HEK293T (cell line): ENCODE measurements at places on chromosomes 11 and 22.
A peak's percentile ranks its signal among the peaks of the same experiment; 100 is the strongest.

DNA sequence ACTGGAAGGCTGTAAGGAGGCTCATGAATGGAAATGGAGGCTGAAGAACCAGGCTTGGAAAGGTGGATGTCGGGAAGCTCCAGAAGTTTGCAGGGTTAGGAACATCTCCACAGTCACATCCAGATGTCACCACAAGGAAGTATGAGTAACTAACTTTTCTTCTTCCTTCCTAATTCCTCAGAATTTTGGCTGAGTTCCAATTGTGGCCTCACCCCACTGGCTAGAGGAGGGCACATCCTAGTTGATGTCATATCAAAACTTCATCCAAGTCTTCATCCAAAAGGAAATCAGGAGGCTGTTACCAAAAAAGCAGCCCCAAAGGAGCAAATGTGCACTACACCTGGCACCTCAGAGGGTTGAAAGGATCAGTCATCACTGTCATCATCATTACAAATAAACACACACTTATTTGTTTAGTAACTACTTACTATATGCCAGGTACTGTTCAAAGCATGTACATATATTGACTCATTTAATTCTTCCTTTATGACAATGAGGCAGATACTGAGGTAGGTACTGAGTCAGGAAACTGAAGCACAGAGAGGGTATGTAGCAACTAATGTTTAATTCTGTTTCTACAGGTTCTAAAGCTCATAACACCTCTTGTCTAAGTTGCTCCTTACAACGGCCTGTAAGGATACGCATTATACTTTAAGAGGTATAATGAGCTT is 7.3 kb upstream of the PTPN5 start:
- peak; percentile 4 for DNase-seq

DNA sequence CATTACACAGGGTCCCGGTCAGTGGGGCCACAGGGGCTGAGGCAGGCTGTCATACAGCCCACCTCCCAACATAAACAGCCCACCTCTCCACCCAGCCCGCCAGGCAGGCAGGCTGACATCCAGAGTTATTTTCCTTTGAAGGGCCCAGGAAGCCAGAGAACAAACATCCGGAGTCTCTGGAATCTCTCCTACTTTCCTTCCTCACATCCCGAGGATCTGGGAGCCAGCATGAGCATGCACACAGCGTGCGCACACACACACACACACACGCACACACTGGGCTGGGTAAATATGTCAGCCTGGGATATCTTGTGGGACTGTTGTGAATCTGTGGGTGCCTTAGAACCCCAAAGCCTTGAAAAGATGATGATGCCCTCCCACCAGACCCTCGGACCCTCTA is 55.4 kb downstream of the PDE2A start:
- DNase-seq = no peak

GRCh38 chr11:19715373-19715772 is 2.7 kb downstream of the NAV2 start:
- DNase-seq = no peak

DNA sequence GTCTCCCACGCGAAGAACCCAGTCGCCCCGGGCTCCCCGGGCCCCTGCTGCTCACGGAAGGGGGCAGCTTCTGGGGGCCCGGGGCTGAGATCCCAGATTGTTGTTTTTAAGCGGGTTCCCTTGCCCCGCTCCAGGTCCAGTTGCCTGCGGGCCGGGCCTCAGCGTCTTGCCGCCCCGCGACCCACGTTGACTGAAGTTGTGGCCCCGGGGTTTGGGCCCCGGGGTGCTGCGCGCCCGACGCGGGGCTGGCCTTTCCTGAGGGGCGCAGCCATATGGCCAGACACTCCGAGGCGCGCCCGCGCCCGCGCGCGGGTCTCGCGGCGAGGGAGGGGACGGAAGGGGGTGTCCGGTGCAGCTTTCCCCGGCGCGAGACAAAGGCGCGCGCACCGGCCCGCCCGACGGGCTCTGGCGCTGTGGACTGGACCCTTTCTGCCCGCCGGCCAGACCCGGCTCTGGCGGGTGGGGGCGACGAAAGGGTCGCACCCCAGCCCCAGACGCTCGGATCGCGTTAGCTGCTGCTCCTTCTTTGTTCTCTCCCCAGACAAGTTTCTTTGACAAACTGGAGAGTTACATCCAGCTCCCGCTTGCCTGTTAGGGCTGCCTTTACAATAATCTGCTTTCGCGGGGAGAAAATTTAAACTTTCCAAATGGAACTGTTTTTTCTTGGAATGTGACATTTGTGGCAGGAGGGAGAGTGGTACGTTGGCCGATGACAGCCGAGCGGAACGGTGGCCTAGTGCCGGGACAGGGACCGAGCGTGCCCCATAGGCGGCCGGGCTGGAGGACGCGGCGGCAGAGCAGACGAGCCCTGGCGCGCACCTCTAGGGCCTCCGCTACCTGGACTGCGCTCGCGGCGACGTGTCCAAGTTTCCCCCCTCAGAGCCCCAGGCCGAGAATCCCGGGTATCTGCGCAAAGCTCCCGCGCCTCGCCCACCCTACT is 716 bp downstream of the AMOTL1 start:
- no peak for DNase-seq

DNA sequence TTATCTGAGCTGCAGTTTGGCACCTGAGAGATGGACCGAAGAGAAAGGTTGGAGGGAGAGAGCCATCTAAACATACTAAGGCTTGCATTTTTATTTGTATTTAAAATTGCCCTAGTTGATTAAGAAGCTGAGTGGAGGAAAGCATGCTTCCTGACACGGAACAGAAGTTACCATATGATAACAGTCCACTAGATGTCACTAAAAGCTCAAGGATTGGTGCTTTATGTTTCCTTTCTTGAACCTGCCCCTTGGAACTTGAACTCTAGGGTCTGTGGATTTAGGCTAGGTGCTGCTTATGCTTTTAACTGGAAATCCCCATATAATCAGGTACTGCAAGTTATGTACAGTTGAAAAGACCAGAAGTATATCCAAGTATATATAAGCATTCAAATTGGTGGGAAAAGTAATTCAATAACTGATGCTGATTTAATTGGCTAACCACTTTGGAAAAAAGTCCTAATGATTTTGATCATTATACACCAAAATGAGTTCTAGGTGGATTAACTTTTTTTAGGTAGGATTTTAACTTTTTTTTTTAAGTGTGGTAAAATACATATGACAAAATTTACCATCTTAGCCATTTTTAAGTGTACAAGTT is 9.5 kb downstream of the RBMXL2 start:
- DNase-seq = peak; percentile 62

GRCh38 chr11:127056338-127056971 is 55.9 kb upstream of the KIRREL3 start:
- DNase-seq = no peak

DNA sequence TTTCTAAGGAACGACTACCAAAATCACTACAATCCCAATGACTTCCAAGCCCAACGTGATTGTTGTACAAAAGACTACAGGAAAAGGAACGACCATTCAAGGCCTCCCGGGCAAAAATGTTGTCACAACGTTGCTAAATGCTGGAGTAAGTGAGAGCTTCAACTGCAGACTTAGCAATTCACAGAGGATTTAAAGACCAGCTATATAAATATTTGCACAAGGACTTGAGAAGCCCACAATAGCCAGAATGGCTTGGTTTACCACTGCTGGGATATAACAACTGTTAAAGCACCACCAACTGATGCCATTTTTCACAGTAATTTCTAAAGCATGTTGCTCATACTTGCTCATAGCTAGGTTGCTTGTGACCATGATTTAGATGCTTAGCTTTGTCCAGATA is 78.3 kb downstream of the EMSY start:
- DNase-seq = peak; percentile 7

DNA sequence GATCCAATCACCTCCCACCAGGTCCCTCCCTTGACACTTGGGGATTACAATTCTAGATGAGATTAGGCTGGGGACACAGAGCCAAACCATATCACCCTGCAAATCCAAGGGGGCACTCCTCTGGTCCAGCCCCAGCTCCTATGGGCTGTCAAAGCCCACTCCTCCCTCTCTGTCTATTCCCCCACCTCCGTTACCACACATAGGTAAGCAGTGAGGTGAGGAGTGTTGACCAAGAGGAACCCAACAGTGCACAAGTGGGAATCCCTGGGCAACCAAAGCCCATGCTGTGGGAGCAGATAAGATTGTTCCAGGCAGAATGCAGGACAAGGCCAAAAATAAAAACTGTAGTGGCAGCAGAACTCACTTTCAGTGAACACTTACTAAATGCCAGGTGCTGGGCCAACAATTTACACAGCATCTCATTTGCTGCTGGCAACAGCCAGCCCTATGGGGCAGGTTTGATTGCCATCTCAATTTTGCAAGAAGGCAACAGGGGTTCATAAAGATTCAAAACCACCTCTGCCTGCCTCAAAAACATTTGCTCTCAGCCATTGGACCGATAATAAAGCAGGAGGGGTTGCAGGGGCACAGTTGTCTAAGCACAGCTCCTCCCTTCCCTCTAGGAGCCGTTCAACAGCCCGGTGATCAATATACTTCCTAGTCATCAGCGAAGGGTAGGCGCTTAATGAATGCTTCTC is 8.9 kb downstream of the SDF2L1 start:
- no peak for DNase-seq

- DNase-seq = no peak
These were observed 698 bp downstream of the SLC37A4 start for GRCh38 chr11:119030029-119030328.

DNA sequence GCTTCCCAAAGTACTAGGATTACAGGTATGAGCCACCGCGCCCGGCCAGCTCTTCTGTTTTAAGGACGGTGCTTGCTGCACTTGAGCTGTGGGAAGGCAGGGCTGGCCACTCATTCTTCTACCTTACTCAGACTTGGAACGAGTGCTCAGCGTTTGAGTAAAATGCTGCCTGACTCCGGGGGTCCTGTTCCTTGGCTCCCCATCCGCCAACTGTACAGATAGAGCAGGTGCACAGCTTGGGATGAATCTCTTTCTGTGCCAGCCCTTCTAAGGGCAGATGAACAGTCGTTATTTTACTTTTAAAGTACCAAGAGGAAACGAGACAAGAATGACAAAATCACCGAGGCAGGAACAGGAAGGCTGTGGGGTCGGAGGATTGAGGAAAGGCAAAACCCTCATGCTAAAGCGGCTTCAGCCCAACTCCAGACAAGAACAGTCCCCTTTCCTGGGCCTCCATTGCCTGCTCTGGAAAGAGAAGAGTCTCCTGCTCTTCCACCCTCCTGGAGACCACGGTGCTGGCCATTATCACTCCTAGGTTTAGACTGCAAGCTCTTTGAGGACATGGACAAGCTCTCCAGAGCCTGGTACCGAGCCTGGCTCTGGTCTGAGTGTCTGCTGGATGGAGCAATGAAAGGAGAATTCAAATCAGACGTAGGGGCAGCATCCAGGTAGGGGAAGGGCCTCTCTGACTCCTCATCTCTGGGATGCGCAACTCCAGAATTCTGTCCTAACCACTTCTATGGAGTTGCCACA is 1.1 kb upstream of the SUN2 start:
- no peak for DNase-seq

- DNase-seq = no peak
These were observed 6.9 kb downstream of the NFRKB start for GRCh38 chr11:129888451-129888850.

DNA sequence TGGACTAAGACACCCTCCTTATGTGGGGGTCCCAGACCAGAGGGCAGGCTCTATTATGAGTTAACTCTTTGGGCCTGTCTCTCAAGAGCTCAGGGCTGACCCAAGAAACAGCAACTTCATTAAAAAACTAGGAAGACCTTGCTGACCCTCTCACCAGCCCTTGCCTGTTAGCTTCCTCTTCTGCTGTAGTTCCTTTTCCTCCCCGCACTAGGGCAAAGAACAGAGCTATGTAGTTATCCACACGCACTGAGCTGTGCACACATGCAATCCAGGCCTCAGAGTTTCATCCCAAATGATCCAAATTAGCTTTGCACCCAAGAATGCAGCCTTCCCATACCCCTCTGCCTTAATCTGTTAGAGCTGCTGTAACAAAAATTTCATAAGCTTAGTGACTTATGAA is 539.6 kb upstream of the CADM1 start:
- no peak for DNase-seq

DNA sequence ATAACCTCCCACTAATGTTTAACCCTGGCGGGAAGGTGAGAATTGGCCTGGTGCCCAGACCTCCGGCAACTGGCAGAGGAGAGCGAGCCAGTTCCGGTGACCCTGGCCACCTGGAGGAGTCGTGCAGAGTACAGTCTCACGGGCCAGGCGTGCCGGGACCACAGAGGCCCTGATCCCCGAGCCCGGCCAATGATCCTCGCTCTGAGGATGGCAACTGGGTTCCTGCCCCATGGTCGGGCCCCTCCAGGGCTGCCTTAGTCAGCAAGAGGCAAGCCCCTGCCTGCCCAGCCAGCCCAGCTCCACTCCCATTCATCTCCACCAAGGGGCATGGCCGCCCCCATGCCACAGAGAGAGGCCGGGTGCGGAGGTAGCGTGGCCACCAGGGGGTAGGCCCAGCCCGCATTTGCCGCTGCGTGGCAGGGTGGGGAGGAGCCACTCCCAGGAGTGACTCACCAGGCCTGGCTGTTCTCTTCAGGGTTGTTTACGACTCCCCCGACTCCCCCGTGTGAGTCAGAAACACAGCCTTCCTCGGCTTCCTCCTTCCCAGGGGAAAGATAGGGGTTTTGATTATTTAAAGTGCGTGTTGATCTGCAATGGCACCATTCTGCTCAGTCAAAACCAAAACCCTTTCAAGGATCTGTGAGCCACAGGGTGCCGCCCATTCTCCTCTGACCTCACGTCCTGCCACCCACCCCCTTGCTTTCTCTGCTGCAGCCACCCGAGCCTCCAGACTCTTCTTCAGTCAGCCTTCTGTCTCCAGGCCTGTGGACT is at the start of gene SLC25A45:
Gene SLC25A45, minus strand, starts transcription at position 614 of the 771 bp plus-strand sequence. CDS start 695 bp downstream, outside the sequence.
- peak; percentile 78 for DNase-seq

- DNase-seq = no peak
These were observed 1185.1 kb downstream of the BRD1 start for GRCh38 chr22:48642550-48642949.

DNA sequence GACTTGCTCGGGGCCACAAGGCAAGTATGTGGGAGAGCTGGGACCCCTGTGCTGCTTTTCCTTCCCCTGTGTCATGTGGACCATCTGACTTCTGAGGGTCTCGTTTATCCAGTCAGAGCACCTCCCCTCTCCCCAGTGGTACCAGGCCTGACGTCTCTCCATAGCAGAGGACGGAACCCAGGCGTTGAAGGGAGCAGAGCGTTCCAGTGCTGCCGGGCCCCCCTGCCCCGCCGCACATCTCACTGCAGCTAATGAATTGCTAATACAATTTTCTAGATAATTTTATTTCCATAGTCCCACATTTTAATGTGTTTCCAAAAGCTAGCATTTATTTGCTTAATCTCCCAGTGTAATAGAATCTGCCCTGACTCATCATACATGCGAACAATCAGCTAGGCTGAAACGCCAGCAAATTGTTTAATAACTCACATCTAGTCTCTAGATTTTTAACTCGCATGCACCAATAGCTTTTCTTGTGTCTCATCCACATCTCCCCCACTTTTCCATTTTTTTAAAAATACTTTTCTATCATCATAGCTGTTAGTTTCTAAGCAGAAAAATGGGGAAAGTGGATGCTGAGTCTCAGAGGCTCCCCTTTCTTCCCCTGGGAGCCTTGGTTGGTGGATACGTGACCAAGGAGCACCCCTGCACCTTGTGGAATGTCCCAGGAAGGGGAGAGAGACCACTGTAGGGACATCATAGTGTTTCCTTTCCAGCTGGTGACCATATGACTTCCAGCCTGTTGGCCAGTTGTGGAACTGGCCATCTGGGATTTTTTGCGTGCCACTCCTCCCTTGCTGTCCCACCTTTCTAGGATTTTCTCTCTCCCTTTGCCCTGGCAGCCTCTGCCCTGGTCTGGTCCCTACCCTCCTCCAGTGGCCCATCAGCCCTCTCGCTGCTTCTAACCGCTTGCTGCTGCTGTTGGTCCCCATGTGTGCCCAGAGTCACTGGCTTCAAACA is 58.6 kb upstream of the NNMT start:
- no peak for DNase-seq
